T-helper 2 cell treated with Interferon-gamma antibody and Interleukin-4, amounts not matched to agents 5 μg/mL and 100 μg/mL, for 36 hours (primary cell): ENCODE measurements at places on chromosomes 5 and 9.

DNA sequence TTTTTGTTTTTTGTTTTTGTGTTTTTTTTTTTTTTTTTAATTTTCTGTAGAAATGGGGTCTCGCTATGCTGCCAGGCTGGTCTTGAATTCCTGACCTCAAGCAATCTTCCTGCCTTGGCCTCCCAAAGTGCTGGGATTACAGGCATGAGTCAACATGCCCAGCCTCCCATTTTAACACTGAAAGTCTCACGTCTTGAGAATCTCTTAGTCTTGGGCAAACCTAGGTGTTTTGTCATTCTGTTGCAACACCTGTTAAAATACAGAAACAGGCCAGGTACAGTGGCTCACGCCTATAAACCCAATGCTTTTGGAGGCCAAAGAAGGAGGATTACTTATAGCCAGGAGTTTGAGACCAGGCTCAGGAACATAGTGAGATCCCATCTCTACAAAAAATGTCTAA, 599.0 kb downstream of the TLR4 start:
- no peak for DNase-seq
- no peaks in the 10 kb centered on the region for H3K4me1 ChIP-seq
- no peaks in the 10 kb centered on the region for H3K27me3 ChIP-seq
- H3K36me3 ChIP-seq, result no peaks in the 10 kb centered on the region

DNA sequence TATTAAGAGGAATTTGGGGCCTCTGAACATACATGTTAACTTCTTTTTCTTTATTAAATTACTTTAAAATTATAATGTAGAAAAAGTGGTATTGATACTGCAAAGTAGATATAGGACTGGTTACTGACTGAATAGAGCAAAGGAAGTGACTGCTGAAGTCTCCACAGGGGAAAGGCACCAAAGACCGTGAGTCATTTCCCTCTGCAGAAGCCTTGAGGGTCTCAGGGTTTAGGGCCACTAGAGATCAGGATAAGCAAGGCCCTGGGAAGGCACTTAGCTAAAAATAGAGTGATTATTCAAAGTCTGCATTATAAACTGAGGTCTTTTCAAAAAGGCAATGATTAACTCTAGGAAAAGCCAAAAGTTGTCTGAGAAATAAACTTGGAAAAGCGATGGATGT, 44.7 kb upstream of the ITGA1 start:
- H3K27me3 ChIP-seq, result peaks cover 9% of the 10 kb centered on the region
- peak overlapping the region; percentile 87 for H3K27ac ChIP-seq
- peaks cover 60% of the 10 kb centered on the region for H3K4me1 ChIP-seq
- DNase-seq, result no peak
- H3K4me3 ChIP-seq, result peak overlapping the region; percentile 64

DNA sequence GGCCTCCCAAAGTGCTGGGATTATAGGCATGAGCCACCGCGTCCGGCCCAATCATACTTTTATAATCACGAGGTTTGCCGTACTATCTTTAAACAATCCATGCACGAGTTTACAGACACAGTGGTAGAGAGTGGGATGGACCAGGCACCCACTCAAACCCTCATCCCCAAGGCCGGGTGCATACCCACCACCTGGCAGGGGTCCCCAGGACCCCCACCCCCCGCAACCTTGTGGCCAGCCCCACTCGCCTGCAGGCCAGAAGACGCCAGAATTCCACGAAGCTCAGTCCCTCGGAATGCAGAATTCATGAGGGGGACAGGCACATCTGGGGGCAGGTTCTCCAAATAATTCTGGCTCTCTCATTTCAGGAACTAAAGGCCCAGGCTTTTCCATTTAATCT, 17.1 kb downstream of the NACC2 start:
- H3K4me3 ChIP-seq, result no peak overlapping the region
- no peak for DNase-seq
- no peaks in the 10 kb centered on the region for H3K36me3 ChIP-seq
- H3K4me1 ChIP-seq, result no peaks in the 10 kb centered on the region

DNA sequence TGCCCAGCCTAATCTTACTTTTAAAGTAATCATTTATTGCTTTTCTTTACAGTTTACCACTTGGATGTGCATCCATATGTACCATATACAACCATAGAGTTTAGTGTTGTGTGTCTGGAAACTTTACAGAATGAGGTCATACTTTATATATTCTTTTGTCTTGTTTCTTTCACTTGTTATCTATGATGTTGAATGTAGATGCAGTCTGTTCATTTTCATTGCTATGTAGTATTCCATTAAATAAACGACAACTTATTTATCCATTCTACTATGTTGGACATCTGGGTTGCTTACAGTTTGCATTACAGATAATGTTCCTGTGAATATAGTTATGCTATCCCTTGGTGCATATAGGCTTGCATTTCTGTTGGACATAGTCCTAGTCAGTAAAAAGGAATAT, 21.3 kb upstream of the SMIM15 start:
- H3K4me3 ChIP-seq, result no peak overlapping the region
- H3K27ac ChIP-seq, result no peak overlapping the region
- DNase-seq, result no peak
- peaks cover 11% of the 10 kb centered on the region for H3K27me3 ChIP-seq

- no peak overlapping the region for H3K4me3 ChIP-seq
- no peak overlapping the region for H3K27ac ChIP-seq
- no peaks in the 10 kb centered on the region for H3K27me3 ChIP-seq
- H3K36me3 ChIP-seq, result no peaks in the 10 kb centered on the region
- H3K4me1 ChIP-seq, result no peaks in the 10 kb centered on the region
- DNase-seq, result no peak
Measured at GRCh38 chr9:106784076-106784475, 78.9 kb upstream of the ZNF462 start.

- no peaks in the 10 kb centered on the region for H3K27me3 ChIP-seq
- peak overlapping the region; percentile 7 for H3K4me3 ChIP-seq
- no peak for DNase-seq
- H3K36me3 ChIP-seq, result peaks cover 83% of the 10 kb centered on the region
- H3K4me1 ChIP-seq, result peaks cover 74% of the 10 kb centered on the region
Measured at GRCh38 chr5:170265522-170265921, 32.1 kb downstream of the LCP2 start.

DNA sequence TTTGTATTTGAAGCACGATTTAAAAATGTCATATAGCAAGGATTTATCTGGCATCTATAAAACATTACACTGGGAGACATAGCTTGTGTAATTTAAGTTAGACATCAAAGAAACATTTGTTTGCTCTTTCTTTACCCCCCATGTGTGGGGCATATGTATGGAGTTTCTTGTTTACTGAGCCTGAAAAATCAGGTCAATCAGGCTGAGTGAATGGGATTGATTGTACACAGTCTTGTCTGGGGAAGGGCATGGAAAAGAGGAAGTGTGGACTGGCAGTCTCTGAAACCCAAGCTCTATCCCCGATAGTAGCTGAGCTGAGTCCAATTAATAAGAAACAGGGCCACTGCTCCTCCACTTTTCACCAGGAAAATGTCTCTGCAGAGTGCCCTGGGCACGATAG, 49.4 kb downstream of the SLC46A2 start:
- peaks cover 6% of the 10 kb centered on the region for H3K4me1 ChIP-seq
- no peaks in the 10 kb centered on the region for H3K36me3 ChIP-seq
- H3K27ac ChIP-seq, result no peak overlapping the region
- no peaks in the 10 kb centered on the region for H3K27me3 ChIP-seq
- no peak overlapping the region for H3K4me3 ChIP-seq

- H3K4me3 ChIP-seq, result no peak overlapping the region
- H3K27me3 ChIP-seq, result no peaks in the 10 kb centered on the region
- DNase-seq, result no peak
- H3K36me3 ChIP-seq, result peaks cover 41% of the 10 kb centered on the region
Measured at GRCh38 chr9:137740312-137740711, 121.5 kb downstream of the EHMT1 start.

GRCh38 chr5:139446956-139447779, 7.8 kb upstream of the DNAJC18 start:
- peak overlapping the region; percentile 49 for H3K4me3 ChIP-seq
- no peaks in the 10 kb centered on the region for H3K27me3 ChIP-seq
- peak; percentile 77 for DNase-seq
- peaks cover 3% of the 10 kb centered on the region for H3K36me3 ChIP-seq
- peak overlapping the region; percentile 84 for H3K27ac ChIP-seq
- H3K4me1 ChIP-seq, result peaks cover 52% of the 10 kb centered on the region

- no peaks in the 10 kb centered on the region for H3K36me3 ChIP-seq
- DNase-seq, result no peak
- H3K27ac ChIP-seq, result no peak overlapping the region
- H3K4me3 ChIP-seq, result no peak overlapping the region
- H3K27me3 ChIP-seq, result no peaks in the 10 kb centered on the region
Measured at GRCh38 chr9:24608599-24608998, 62.9 kb upstream of the IZUMO3 start.

DNA sequence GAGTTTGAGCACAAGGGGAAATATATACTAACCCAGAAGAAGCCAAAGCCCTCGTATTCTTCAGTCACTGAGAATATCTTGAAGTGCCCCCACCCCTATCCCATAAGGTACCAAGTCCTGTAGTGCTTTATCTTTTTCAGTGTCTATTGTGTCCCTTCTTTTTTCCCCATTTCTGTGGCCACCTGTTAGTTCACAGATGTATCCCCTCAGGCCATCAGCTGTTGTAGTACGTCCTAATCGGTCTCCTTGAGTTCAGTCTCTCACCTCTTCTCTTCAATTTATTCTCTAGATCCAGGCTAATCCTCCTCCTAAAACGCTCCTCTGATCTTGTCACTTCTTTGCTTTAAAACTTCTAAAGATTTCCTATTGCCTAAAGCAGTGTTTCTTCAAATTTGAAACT, 10.4 kb downstream of the RGS7BP start:
- H3K27me3 ChIP-seq, result no peaks in the 10 kb centered on the region
- H3K4me1 ChIP-seq, result no peaks in the 10 kb centered on the region
- H3K36me3 ChIP-seq, result no peaks in the 10 kb centered on the region
- no peak overlapping the region for H3K27ac ChIP-seq
- no peak overlapping the region for H3K4me3 ChIP-seq

DNA sequence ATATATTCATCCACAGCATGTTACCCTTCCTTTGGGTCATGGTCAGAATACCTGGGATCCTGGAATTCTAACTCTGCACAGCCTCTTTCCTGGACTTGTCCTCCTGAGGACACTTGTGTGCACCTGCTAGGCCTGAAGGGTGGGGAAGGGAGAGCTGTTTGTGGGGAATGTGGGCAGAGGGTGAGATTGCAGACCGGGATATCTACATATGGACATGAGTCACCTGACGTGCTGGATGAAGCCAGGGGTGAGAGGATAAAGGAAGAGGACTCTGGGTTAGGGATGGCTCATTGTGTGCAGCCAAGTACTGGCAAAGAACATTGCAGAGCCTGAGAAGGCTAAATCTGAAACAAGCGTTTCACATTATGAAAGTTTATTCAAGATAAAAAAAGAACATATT, 241.4 kb upstream of the RPS23 start:
- H3K4me1 ChIP-seq, result no peaks in the 10 kb centered on the region
- DNase-seq, result no peak
- no peaks in the 10 kb centered on the region for H3K36me3 ChIP-seq
- no peak overlapping the region for H3K27ac ChIP-seq
- H3K4me3 ChIP-seq, result no peak overlapping the region

DNA sequence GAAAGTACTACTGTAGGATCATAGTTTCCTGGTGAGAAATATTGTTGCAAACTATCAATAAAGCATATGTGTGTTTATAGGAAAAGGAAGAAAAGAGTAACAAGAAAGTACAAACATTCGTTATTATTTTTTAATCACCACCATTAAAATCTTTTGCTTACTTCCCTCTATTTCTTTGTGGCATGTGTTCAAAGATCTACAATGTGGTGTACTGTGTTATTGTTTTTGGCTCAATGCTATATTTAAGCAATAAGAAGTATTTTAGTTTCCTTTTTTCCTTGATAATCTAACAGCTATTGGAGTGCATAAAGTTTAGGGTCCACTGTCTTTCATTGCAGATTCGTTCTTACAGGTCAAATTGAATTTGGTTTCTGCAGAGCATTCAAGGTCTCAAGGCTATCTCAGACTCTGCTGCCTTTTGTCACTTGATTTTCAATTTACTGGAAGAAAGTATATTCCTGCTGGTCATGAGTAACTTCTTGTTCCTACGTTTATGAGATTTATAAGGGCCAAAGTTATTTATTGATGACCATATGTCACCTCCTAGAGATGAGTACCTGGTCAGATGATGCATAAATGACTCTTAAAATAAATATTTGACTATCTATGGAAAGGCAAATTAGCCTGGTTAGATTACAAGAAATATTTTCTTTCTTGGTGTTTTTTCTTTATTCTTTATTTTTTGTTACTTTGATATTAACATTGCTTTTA, 323.0 kb downstream of the TMEM167A start:
- H3K4me3 ChIP-seq, result no peak overlapping the region
- DNase-seq, result no peak
- H3K4me1 ChIP-seq, result no peaks in the 10 kb centered on the region
- no peaks in the 10 kb centered on the region for H3K36me3 ChIP-seq
- peaks cover 3% of the 10 kb centered on the region for H3K27me3 ChIP-seq

GRCh38 chr5:179788193-179788854, 5.5 kb upstream of the LTC4S start:
- DNase-seq, result no peak
- H3K4me1 ChIP-seq, result peaks cover 4% of the 10 kb centered on the region
- no peaks in the 10 kb centered on the region for H3K27me3 ChIP-seq
- peaks cover 1% of the 10 kb centered on the region for H3K36me3 ChIP-seq
- H3K4me3 ChIP-seq, result no peak overlapping the region
- H3K27ac ChIP-seq, result no peak overlapping the region

- peaks cover 12% of the 10 kb centered on the region for H3K4me1 ChIP-seq
- H3K36me3 ChIP-seq, result peaks cover 3% of the 10 kb centered on the region
- no peak overlapping the region for H3K4me3 ChIP-seq
- DNase-seq, result no peak
- no peaks in the 10 kb centered on the region for H3K27me3 ChIP-seq
- no peak overlapping the region for H3K27ac ChIP-seq
Measured at GRCh38 chr9:34994260-34994899, 4.8 kb downstream of the DNAJB5 start.

GRCh38 chr5:139649082-139649991, 1.2 kb downstream of the CXXC5 start:
- peaks cover 20% of the 10 kb centered on the region for H3K4me1 ChIP-seq
- H3K27me3 ChIP-seq, result peaks cover 75% of the 10 kb centered on the region
- H3K4me3 ChIP-seq, result peak overlapping the region; percentile 74
- DNase-seq, result no peak

- H3K4me1 ChIP-seq, result peaks cover 17% of the 10 kb centered on the region
- H3K27ac ChIP-seq, result no peak overlapping the region
- H3K27me3 ChIP-seq, result peaks cover 35% of the 10 kb centered on the region
Measured at GRCh38 chr9:88174324-88174723, 36.0 kb upstream of the SPATA31C2 start.

- no peaks in the 10 kb centered on the region for H3K4me1 ChIP-seq
- DNase-seq, result no peak
- no peaks in the 10 kb centered on the region for H3K27me3 ChIP-seq
Measured at GRCh38 chr5:111993242-111993641, 236.2 kb upstream of the NREP start.

GRCh38 chr5:77143998-77144836, 57.1 kb upstream of the ZBED3 start:
- H3K4me1 ChIP-seq, result peaks cover 19% of the 10 kb centered on the region
- no peaks in the 10 kb centered on the region for H3K36me3 ChIP-seq
- no peak overlapping the region for H3K27ac ChIP-seq

- DNase-seq, result no peak
- no peaks in the 10 kb centered on the region for H3K27me3 ChIP-seq
- no peak overlapping the region for H3K4me3 ChIP-seq
- H3K36me3 ChIP-seq, result peaks cover 32% of the 10 kb centered on the region
- no peaks in the 10 kb centered on the region for H3K4me1 ChIP-seq
- H3K27ac ChIP-seq, result no peak overlapping the region
Measured at GRCh38 chr9:120421977-120422376, 158.0 kb downstream of the CDK5RAP2 start.
